ENCODE measurements at places on chromosomes 1 and 21.

DNA sequence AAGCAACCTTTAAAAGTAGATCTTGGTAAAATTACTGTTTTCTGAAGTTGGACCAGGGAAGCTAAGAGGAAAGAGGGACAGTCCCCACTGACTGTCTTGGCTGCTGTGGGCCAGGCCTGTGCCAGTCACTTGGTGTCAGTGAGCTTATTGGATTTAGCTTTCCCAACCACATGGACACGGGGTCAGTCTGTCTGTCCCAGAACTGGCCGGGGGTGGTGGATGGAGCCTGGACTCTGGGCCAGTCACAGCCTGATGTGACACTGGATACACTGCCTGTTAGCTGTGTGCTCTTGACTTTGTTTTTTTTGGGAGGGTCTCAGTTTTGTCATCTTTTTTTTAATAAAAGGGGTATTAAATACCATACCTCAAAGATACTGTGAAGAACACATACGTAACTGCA, 96.7 kb downstream of the GALNT2 start:
- no peak for DNase-seq

GRCh38 chr1:159827102-159827490, 423 bp downstream of the SLAMF8 start:
- no peak for DNase-seq

DNA sequence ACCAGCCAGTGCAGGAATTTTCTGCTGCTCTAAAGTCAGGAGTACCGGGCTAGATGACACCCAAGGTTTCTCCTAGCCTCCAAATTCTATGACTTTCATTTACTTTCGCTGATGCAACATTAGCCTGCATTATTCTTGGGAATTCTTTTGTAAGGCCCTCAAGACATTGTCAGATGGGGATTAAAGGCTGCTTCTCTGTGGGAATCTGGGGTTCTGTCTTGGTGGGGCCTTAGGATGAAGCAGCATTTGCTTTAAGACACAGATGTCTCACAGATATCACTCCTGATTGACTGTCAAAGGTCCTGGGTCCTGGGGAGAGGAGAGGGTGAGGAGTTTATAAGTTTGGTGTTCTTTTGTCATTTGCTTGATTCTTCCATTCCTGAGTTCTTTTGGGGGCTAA, 11.6 kb downstream of the PKP1 start:
- no peak for DNase-seq

DNA sequence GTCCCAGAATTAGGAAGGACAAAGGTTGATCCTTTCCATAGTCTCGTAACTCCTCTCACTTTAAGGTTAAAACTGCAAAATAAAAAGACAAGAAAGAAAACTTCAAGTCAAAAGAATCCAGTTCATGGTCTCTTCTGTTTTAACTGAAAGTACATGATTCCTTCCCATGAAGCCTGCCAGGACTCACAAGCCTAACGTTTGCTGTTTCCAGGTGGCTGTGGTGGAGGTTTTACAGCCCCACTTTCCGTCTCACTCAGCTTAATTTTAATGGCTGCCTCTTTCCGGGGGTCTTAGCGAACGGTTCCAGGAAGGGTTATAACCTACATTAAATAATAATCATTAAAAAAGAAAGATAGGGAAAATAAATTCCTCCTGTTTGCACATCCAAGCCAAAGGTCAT, 136.8 kb upstream of the SPAG17 start:
- DNase-seq, result no peak

- no peak for DNase-seq
Observed at GRCh38 chr21:39663742-39664492, 51.2 kb downstream of the B3GALT5 start.

DNA sequence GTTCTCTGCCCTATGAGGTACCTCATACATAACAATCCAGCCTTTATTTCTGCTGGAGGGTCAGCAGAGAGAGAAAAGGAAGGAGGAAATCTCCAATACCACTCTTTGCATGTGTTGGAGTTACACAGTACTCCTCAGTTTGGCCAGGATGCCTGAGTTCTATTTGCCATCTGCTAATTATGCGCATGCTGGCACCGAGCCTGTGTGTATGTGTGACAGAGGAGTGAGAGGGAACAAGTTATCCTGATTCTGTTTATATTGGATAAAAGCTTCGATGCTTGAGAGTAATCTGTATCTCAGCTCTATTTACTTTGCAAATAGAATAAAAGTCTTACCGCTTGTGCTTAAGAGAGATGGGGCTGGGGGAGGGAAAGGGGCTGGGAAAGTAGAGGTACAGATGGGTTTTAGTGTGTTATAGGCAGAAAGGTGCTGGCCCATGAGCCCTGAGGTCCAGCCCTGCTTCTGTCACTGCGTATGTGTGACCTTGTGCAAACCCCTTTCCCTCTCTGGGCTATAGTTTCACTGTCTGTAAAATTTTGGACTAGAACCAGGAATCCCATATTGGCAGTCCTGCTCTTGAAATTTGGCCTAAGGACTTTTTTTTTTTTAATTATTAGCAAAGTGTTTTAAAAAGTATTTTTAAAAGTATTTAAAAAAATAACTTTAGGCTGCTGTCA, 54.5 kb upstream of the PLXNA2 start:
- DNase-seq, result no peak

- peak; percentile 85 for DNase-seq
Observed at GRCh38 chr21:43362321-43362791, 64.6 kb downstream of the SIK1 start.

DNA sequence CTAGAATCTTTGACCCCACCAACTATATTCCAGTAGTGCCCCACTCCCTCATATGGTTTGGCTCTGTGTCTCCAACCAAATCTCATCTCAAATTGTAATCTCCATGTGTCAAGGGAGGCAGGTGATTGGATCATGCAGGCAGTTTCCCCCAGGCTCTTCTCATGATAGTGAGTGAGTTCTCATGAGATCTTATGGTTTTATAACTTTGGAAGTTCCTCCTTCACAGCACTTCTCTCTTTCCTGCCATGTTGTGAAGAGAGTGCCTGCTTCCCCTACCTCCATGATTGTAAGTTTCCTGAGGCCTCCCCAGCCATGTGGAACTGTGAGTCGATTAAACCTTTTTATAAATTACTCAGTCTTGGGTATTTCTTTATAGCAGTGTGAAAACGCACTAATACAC, 7.7 kb upstream of the SAMD13 start:
- DNase-seq, result no peak

DNA sequence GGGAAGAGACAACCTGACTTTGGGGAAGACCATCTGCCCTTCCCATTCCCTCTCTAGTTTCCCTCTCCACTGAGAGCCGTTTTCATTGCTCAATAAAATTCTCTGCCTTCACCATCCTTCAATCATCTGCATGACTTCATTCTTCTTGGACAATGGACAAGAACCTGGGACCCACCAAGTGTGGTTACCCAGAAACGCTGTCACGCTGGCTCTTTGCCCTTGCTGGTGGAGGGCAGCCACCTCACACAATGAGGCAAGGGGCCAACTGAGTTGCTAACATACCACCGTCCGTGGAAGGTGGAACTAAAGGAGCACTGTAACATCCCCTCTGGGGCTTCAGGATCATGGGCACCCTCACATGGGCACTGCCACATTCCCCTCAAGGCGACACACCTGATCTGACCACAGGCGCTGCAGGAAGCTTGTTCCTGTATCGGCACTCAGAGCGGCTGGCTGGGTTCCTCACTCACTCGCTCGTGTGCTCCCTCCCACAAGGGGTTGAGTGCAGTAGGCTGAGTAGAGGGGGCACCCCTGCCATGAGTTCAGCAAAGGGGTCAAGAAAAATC, 652.4 kb downstream of the PLPP3 start:
- DNase-seq, result no peak

- DNase-seq, result no peak
Observed at GRCh38 chr1:173414539-173415226, 62.5 kb upstream of the PRDX6 start.

DNA sequence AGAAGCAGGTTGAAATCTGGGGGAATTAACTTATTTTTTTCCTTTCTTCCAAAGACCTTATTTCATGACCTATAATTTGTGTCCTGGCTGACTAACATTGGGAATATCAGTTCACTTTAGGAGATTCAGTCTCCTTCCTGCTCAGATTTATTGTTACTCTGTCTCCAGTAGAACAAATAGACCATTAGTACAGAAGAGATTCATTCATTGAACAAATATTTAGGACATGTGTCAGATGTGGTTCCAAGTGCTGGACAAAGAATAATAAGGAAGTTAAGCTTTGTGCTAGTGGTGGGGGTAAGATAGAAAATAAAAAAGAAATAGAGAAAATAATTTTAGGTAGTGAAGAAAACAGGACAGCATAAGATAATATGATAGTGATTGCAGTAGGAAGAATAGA, 20.3 kb downstream of the ZMYM4 start:
- no peak for DNase-seq
